Fibroblast of skin of right biceps (primary cell): ENCODE measurements at places on chromosomes 2 and 18.

- peak; percentile 86 for DNase-seq
Measured at GRCh38 chr2:234291765-234292204, 205.1 kb downstream of the ARL4C start.

DNA sequence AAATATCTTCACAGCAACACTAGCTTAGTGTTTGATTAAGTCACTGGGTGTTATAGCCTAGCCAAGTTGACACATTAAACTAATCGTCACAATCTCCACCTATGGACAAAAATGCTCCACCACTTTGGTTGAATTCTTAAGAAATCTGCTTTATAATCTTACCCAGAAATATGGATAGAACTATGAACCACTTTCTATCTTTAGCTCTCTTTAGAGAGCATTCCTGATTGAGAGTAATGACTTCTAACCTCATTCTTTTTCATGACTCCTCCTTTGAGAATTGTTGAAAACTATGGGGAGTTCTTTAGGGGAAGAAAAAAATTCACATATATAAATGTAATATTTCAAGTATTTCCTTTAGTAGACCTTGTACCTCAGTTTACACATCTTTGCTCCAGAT is 1282.2 kb upstream of the ZEB2 start:
- DNase-seq = peak; percentile 34

GRCh38 chr2:16644221-16644925 is 21.3 kb downstream of the CYRIA start:
- no peak for DNase-seq

- no peak for DNase-seq
Measured at GRCh38 chr18:48064978-48065600, 134.6 kb upstream of the SMAD2 start.

GRCh38 chr18:60100778-60101177 is 201.0 kb downstream of the PMAIP1 start:
- DNase-seq = no peak

GRCh38 chr2:67399831-67400489 is 2.8 kb downstream of the ETAA1 start:
- DNase-seq = peak; percentile 50

- DNase-seq = no peak
Measured at GRCh38 chr2:162579986-162580385, 236.1 kb downstream of the GCA start.
